ENCODE measurements at places on chromosomes 7 and 10. TPM values are rescaled to one million over a fixed set of nuclear protein-coding genes. Genes with fewer than 3 reads are reported as not detected.

DNA sequence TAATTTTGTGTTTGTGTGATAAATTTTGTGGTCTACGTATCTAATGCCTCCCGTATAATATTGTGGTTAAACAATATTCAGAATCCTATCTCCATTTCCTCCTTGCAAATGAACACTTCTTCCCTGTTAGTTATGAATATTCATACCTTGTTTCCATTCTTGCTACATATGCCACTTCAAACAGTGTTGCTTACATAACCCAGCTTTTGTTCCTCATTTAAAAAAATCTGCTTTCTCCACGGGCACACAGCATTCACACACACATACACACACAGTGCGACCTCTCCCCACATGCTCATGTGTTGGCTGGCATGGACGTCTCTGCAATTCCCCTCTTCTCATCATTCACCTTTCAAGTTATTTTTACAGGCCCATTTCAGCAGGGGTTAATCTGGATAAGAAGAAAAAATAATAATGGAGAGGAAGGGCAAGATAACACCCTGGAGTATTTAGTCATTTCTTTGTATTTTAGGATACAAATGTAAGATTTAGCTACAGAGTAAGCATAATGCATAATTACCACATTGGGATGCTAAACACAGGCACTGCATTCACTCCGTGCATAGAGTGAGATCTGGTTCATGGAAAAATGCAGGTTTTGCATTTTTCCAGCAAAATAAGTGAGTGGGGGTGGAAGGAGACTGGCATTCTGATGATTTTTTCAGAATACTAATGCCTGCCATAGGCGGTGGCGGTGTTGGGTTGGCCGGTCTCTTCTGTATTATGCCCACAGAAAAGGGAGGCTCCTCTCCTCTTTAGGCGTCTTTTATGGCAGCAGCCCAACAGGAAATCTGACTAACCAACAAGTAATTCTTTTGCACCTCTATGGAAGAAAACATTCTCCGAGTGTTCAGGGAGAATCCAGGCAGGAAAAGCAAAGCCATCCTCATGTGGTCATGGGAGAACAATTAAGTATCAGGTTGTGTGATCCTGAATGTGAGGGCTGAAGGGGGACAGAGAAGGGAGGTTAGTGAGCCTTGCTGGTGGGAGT, 31.7 kb upstream of the ELMO1 start:
- DNase-seq: no peak

CTAGE4 gene
- 9.9 TPM for total RNA-seq

DNA sequence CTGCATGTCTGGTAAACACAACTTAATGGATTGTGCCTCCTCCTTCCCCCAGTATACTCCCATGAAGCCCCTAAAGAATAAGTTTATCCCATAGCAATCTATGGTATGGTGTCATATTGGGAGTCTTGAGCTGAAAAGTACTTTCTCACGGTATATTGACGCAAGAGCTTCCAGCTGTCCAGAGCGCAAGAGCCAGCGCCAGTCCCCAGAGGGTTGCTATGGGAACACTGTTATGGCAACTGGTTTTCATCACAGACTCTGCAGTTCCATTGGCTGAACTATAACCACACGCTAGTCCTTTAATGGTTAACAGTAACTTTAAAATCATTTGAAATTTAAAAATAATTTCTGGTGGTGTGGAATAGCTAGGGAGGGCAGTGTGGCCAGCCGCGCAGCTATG, 46.9 kb downstream of the PRPF18 start:
- DNase-seq: peak; percentile 23

ZWINT gene
- total RNA-seq: 25.5 TPM

DNA sequence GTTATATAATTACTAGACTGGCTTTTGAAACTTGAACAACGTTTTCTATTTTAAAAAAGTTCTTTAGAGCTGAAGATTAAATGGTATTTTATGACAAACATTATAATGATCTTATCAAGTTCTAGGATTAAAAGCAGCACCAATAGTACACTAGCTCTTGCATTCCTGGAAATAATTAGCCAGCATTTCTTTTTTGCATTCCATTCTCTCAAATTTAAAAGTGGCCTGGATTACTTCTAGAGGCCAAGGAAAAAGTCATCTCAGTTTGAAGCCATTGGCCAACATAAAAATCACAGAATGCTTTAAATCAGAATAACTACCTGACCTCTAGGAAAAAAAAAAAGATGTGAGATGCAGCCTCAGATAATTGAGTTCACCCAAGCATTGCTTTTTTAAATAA, 1326.4 kb upstream of the SORCS1 start:
- DNase-seq: no peak

GRCh38 chr10:114513381-114513792, 109.1 kb upstream of the AFAP1L2 start:
- DNase-seq: no peak

Data from colonic mucosa (tissue), 4 donors.